COLO829 (cell line): ENCODE measurements at places on chromosomes 13 and 19.

- DNase-seq: no peak
Measured at GRCh38 chr19:10642473-10643171, 11.5 kb upstream of the ILF3 start.

- no peak for DNase-seq
Measured at GRCh38 chr19:41324921-41325639, 15.1 kb downstream of the CCDC97 start.

GRCh38 chr13:37138169-37138568 lies 32.7 kb upstream of the CSNK1A1L start:
- peak; percentile 17 for DNase-seq

GRCh38 chr19:5128936-5129389 lies 160.1 kb downstream of the KDM4B start:
- no peak for DNase-seq

GRCh38 chr13:97441368-97441767 lies 7.4 kb downstream of the RAP2A start:
- no peak for DNase-seq

GRCh38 chr13:93468433-93468832 lies 241.8 kb downstream of the GPC6 start:
- no peak for DNase-seq

DNA sequence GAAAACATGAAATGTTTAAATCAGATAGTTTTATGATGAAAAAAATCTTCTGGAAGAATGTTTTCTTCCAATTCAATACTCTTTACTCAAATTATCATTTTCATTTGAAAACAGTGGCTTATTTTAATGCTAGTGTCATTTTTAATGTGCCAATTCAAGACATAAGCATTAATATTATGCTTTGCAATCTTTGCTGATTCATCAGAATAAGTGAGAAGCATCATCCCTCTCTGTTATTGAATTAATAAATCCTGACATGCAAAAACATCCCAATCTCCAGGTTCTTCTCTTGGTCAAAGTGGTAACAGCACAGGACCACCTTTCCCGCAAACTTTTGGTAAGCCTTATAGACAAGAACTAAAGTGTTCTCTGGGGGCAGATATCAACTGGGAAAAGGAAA lies 3.8 kb downstream of the INTS6 start:
- no peak for DNase-seq
